Cortex of kidney (tissue), 1 donor: ENCODE measurements at places on chromosomes 16 and 17.

- DNase-seq, result no peak
Observed at GRCh38 chr16:51854401-51854951, 692.5 kb downstream of the TOX3 start.

GRCh38 chr16:693766-694165 is 3.6 kb upstream of the WDR24 start:
- no peak for DNase-seq

DNA sequence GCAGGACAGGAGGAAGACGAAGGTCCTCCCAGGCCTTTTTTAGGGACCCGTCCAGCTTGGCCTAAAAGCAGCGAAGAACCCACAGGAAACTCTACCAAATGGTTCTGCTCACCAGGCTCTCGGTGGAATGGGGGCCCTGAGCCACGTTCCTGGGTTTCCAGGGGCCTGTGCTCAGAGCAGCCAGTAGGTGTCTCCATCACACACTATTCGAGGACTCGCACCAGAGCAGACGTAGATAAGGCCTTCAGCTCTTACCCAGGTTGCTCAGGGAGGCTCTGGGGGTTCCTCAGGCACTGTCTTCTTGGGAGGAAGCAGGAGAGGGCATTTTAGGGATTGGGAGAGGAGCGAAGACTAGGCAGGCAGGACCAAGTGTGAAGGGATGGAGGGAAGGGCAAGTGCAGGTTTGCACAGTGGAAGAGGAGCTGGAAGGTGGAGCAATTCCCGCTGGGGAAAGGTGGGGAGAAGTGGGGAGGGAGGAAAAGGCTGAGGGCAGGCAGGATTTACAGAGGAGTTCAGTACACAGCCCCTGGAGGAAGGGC is 157.1 kb downstream of the RGS9 start:
- no peak for DNase-seq

DNA sequence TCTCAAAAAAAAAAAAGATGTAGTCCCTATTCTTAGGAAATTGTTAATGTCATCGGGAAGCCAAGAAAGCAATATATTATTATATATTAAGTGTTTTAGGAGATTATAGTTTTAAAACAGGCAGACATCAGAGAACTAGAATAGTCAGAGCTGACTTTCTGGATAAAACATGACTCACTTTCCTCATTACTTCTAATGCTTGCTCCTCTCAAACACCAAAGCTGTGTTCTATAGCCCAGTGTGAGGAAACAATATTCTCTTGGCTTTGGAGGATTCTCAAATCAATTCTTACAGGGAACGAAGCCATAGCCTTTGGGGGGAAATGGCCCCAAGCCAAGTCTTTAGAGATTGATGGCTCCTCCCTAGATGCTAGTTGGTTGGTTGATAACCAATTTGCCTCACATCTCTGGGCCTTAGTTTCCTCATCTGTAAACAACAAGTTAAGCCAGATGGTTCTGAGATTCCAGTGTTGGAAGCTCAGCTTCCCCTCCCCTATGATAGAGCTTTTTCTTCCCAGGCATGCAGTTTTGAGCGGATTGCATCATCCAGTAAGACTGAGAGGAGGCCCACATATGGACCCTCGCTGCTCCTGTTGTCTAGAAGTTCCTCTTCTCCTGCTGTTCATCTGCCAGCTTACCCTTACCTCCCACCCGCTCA is 12.4 kb downstream of the NMT1 start:
- DNase-seq, result no peak

- no peak for DNase-seq
Observed at GRCh38 chr16:49513040-49513439, 139.4 kb downstream of the C16orf78 start.

DNA sequence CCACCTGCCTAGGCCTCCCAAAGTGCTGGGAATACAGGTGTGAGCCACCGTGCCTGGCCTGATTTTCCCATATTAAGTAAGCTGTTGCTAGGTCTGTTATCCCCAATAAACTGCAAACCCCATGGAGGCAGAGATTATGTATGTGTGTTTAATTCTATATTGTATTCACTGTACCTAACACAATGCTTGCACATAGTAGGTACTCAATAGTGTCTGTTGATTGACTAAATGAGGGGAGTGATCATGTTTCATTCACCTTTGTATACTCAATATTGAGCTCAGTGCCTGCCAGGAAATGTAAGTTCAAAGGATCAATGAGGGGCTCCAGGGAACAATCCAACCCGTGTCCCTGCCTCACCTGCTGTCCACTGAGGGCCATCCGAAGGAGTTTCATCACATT is 14.6 kb upstream of the GGA2 start:
- no peak for DNase-seq

DNA sequence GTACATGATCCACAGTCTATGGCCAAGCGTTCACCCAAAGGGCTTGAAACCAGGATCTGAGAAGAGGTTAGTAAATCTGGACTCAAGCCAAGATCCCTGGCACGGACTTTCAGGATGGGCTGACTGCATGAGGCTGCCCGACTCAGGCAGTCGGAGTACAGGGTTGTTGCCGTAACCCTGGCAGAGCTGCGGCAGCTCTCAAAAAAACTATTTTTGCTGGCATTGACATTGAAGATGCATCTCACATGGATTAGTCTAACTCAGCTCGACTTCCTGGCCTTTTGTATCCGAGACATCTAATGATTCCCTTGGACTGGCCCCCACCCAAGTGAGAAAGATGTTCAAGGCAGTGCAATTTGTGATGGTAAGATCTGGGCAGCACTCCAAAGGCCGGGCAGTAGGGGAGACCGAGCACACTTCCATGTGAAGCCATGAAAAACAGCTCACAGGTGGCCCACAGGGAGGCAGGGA is 6.2 kb downstream of the SLC47A1 start:
- DNase-seq, result no peak

DNA sequence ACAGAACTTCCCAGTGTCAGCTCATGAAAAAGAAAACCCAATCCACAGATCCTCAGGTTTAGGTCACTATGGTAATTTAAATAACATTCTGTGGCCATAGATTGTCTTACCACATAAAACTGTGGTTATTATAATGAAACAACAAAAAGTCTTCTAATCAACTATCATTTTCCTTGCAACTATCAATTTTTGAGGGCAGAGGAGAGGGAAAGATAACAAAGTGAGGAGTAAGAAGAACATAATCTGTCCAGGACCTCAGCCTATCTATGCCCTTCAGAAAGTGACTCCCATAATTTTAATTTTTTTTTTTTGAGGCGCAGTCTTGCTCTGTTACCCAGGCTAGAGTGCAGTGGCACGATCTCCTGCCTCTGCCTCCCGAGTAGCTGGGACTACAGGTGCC is 4.0 kb upstream of the GGNBP2 start:
- no peak for DNase-seq

DNA sequence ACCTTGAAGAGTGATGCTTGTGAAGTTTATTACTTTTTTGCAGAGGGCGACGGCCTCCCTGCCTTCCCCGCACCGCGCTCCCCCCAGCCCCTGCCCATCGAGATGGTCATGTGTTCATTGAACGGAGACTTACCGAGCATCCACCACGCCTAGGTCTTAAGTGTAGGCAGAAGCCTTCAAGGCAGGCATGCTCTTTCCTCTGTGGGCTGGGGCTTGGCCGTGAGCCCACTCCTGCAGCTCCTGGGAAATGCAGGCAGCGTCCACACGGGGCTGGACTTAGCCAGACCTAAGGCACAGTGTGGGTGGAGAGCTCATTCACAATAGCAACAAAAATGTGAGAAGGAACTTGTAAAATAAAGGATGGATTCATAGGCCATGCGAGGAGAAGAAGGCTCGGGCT is 19.2 kb downstream of the RNF213 start:
- no peak for DNase-seq

GRCh38 chr16:63195336-63195735 is 1159.1 kb upstream of the CDH8 start:
- DNase-seq, result no peak

DNA sequence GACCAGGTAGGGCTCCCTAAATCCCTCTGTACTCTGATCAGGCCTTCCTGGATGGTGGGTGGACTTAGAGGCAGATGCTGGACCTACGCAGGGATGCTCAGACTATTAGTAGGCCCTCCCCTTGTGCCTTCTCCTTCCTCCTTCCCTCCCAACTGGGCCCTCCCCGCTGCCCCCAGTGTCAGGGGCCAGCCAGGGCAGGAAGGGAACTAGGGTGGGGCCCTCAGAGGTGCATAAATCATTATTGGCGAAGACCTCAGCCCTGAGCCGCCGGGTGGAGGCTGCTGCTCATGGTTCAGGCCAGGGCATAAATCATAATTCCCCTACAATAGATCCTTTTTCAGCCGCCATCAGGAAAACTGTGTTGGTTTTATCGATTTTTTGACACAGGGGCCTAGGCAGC is 81.4 kb downstream of the MRM1 start:
- no peak for DNase-seq

DNA sequence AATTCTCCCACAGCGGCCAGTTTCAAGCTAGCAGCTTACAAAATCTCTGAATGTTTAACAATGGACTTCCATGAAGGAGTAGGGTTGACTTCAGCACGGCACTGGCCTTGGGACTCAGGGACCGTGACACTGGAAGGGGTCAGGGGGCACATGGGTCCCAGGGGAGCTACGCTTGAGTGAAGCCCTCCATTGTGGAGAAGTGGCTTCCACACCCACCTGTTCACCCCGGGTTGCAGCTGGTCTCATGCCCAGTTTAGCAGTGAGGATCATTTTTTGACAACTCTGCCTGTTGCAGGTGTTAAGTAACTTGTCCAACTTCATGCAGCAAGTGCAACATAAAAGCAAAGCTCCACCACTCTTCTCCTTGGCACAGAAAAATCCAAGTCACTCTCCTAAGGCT is 510.2 kb downstream of the CDH13 start:
- DNase-seq, result no peak

GRCh38 chr16:55592306-55592705 is 25.8 kb downstream of the CAPNS2 start:
- no peak for DNase-seq

DNA sequence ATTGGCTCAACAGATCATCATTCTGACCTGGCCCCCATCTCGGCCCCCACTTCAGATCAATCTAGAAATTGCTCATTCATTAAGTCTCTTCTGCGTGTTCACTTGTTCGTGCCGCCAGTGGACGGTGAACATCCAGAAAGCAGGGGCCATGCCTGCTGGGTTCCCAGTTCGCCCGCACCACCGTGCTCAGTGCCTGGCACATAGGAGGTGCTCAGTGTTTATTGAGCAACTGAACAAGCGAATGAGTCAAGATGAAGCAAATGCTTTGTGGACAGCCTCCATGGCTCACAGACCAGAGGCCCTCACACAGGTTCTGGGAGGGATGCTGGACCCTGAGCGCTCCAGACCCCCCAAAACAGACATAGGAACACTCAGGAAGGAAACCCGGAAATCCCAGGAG is 13.9 kb downstream of the BEAN1 start:
- no peak for DNase-seq

GRCh38 chr16:2977440-2977839 is 2.8 kb downstream of the PKMYT1 start:
- DNase-seq, result no peak

DNA sequence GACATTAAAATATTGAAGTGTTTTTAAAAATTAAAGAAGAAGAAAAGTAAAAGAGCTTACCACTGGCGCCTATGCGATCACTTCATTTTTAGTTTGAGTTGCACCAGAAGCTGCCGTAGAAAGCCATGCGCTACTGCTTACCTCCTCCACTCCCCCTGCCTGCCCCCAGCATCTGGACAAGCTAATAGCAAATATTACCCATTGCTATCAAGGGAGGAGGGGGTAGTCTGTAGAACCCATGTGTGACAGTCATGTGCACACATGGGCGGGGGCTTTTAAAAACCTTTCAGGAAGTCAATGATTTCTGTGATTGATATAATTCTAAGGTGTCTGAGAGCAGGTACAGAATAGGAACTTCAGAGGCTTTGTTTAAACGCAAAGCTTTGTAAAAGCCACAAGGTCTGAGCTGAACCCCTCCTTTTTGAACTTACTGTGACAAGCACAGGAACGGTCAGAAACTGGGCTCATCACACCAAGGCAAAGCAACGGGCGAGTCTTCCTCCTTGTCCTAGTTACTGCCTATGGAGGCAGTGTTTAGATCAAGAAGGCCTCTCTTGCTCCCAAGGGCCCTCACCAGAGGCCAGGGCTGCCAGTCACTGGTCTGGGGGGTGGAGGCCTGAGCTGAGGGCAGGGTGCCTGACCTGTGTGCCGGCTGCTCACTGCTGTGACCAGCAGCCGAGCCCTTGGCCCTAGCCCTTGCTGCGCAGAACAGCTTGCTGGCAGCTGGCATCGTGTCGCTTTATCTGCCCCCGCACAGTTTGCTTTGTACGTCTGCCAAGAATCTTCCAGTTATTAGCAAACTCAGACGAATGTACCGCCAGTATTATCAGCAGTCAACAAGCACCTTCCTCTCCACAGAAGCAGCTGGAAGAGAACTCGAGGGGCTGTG is 15.0 kb downstream of the GINS2 start:
- DNase-seq, result no peak

DNA sequence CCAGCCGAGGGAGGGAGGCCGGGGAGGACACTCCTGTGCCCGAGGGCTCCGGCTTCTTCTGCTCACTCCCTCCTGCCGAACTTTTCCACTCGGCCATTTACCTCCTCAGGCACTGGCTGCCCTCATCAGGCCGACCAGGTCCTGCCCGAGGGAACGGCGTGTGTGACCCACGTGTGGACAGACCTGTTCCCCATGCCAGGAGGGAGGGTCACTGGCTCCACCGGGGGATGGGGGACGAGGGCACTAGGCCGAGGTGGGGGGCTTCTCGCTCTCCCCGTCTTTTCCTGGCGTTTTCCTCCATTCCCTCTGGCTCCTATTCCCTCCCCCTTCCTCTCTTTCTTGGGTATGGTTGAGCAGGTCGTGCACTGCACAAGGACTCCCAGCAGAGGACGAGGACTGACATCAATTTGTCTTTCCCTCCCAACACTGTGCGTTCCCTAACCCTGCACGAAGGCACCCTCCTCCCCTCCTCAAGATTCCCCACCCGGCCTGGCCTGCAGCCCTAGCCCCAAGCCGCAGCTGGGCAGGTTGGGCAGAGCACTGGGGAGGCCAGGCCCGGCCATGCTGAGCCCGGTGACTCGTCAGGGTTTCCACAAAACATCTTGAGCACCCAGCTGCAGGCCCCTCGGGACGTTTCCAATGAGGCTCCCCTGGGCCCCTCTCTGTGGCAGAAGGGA is 3.2 kb upstream of the IL17C start:
- DNase-seq, result no peak

DNA sequence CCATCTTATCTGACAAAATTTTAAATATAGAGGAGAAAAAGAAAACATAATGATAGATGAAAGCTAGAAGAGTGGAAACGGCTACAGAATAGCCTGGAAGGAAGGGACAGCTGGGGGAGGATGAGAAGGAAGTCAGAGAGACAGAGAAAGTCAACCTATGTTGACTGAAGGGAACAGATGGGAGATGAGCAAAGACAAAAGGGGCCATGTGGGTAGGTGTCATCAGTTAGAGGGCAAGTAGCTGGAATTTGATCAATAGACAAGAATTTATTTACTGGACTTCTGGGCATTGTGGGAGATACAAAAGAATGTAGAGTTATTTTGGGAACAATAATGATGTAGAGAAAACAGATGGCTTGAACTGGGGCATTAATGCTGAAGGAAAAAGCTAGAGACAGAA is 194.4 kb downstream of the ANKFN1 start:
- no peak for DNase-seq

- no peak for DNase-seq
Observed at GRCh38 chr16:55115506-55115905, 184.8 kb downstream of the IRX5 start.
